8988T (cell line): ENCODE measurements at places on chromosomes 16 and 17.

GRCh38 chr16:85527767-85528297, 85.3 kb upstream of the GSE1 start:
- no peak for DNase-seq

DNA sequence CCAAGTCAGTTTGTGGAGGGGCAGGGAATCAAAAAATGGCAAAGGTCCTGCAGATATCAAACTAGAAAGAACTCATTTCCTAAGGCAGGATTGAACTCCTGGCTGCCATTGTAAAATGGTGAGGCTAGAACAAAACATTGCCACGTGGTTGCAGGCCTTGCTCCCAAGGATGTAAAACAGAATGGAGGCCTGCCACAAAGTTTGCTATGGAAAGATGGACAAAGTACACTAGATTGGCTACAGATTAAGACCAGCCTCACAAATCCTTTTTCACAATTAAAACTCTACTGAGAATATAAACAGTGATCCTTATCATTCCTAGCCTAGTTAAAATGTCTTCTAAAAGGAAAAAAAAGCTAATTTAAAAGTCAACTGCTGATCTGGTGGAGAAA, 30.9 kb downstream of the PHKB start:
- DNase-seq, result no peak

GRCh38 chr17:42698736-42699414, 16.5 kb downstream of the CNTNAP1 start:
- DNase-seq, result no peak

DNA sequence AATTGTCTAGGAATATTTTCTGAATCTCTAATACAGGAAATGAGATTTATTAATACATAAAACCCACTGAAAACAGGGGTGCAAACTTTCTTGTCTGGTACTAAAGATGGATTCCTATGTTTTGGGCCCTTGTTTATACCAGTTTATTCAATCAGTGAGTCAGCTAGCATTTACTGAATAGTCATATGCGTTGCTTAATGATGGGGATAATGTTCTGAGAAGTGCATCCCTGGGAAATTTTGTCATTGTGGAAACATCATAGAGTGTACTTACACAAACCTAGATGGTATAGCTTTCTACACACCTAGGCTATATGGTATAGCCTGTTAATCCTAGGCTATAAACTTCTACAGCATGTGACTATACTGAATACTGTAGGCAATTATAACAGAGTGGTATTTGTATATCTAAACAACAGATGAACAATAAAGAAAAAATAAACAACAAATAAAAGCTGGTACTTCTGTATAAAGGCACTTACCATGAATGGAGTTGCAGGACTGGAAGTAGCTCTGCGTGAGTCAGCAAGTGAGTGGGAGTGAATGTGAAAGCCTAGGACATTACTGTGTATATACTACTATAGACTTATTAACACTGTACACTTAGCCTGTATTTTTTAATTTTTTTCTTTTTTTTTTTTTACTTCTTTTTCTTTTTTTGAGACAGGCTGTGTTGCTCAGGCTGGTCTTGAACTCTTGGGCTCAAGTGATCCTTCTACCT, 63.7 kb downstream of the SIAH1 start:
- no peak for DNase-seq

GRCh38 chr17:10557422-10557821, 8.0 kb upstream of the MYH2 start:
- no peak for DNase-seq

- no peak for DNase-seq
Observed at GRCh38 chr17:59754552-59754951, 47.1 kb downstream of the VMP1 start.

DNA sequence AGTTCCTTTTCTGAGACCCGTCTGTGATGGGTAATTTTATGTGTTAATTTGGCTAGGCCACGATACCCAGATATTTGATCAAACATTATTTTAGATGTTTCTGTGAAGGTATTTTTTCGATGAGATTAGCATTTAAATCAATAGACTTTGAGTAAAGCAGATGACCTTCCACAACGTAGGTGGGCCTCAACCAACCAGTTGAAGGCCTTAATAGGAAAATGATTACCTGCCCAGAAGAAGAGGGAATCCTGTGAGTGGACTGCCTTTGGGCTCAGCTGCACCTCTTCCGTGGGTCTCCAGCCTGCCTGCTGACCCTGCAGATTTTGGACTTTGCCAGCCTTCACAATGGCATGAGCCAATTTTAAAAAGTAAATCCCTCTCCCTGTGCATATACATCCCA, 61.6 kb upstream of the WSB1 start:
- no peak for DNase-seq

GRCh38 chr17:16086957-16087356, 87.3 kb downstream of the TTC19 start:
- no peak for DNase-seq

DNA sequence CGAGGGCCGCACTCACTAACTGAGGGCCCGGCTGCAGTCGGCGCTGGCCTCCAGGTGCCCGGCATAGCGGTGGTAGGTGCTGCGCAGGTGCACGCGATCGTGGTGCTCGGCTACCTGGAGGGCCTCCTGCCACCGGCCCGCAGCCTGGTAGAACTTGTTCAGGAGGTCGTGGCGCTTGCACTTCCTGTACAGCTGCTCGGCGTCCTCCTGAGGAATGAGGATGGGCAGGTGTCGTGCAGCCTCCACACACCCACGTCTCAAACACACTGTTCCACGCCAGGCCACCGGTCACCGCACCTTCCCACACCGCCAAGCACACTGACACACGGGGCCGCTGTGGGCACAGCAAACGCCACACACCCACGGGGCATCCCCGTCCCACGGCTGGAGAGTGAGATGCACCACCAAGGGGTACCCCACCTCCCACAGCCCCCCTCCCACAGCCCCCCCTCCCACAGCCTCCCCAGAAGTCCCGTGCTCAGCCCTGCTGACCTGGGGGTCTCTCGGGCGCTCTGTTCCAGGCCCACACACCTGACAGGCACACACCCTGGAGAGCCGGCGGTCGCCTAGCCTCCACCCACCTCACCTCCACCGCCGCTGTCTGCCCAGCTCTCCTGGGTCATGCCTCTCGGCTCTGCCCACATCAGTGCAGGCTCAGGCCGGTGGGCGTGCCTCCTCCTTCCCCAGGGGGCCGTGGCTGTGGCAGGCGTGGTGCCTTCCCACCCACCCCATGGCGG, 7.4 kb upstream of the TMEM204 start:
- DNase-seq, result no peak

DNA sequence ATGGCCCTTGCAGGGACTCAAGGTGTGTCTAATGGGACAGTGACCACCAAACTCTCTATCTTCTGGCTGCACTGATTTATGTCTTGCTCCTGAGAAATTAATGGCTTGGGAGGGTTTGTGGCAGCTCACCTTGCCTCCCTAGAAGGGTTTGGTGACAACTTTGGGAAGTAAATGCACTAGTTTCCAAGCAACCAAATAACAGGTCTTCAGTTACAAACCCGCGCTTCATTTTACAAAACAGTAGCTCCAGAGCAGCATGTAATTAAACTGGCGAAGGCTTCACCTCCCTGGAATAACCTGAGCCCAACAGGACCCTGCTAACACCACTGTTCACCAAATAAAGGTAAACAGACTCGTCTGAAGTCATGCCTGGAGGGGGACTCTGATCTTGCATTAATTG, 318.3 kb downstream of the SLC39A11 start:
- DNase-seq, result no peak

DNA sequence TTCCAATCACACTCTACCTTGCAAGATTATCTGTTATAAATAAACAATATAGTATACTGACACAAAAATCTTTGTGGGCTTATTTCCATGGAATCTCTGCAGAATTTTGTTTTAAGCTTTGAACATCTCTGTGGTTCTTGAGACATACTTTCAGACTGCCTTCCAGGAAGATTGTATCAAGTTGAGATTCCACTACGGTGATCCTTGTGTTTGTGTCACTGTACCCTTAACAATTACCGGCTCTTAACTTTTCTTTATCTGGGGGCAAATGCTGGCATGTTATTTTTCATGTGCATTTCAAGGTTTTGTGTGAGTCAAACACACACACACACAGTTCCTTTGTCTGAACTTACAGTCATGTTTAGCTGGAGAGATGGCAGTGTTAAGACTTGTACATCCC, 472.7 kb upstream of the HSBP1 start:
- no peak for DNase-seq

GRCh38 chr17:5055543-5055942, 20.3 kb upstream of the SLC52A1 start:
- DNase-seq, result no peak

GRCh38 chr16:12392585-12393091, 411.0 kb downstream of the CPPED1 start:
- DNase-seq, result no peak

- peak; percentile 52 for DNase-seq
Observed at GRCh38 chr17:81868674-81869220, 2.4 kb downstream of the ARHGDIA start.

DNA sequence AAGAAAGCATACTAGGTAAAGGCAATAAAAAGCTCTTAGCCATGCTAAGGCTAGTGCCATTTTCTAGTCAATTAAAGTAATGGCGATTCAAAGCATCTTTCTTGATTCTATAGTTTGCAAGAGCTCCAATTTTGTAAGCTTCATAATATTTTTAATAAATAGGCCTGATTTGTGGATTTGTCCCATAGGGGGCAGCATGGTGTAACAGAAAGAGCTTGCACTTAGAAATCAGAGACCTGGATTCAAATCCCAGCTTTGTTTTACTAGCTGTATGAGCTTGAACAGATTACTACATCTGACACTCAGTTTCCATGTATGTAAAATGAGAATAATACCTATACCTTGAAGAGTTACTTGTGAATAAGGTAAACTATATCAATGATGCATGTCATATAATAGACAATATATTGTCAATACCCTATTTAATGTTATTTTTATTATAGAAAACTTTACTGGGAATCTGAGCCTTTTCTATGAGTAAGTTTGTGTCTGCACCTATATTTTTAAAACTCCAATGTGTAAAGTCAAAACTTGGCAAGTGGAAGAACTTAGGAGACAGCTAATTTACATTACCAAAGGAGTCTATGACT, 93.6 kb upstream of the NOG start:
- no peak for DNase-seq

DNA sequence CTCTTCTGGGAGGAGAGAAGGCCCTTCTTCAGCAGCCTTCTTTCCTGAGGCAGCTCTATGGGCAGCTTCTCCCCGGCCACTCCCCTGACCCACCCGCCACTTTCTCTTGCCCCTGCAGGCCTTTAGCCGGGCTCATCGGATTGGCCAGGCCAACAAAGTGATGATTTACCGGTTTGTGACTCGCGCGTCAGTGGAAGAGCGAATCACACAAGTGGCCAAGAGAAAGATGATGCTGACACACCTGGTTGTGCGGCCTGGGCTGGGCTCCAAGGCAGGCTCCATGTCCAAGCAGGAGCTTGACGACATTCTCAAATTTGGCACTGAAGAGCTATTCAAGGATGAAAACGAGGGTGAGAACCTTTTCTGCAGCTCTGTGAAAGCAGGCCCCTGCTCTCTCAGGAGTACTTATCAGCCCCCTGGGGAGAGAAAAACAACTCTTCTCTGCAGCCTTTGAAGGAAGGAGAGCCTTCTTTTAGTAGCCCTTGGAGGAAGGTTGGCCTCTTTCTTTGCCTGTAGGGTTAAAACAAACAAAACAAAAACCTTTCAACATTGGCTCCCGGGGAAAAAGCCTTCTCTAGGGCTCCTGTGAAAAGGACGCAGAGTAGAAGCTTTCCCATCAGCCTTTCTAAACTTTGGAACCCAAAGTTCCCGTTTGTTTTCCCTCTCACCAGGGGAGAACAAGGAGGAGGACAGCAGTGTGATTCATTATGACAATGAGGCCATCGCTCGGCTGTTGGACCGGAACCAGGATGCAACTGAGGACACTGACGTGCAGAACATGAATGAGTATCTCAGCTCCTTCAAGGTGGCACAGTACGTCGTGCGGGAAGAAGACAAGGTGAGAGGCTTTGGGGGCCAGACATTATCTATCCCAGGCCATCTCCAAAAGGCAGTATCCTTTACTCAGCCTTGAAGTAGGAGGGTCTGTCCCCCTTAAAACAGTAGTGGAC, 12.7 kb downstream of the RNF227 start:
- no peak for DNase-seq

DNA sequence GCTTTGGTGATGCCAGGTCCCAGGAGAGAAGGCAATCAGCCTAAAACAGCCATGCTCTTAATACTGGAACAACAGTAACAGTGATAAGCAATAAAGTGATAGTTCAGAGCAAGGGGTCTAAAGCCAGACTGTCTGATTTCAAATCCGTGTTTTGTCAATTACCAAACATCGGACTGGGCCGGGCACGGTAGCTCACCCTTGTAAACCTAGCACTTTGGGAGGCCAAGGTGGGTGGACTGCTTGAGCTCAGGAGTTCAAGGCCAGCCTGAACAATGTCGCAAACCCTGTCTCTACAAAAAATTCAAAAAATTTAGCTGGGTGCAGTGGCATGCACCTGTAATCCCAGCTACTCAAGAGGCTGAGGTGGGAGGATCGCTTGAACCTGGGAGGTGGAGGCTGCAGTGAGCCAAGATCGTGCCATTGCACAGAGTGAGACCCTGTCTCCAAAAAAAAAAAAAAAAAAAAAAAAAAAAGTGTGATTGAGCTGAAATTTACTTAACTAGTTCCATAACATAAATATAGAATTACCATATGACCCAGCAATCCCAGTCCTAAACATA, 5.1 kb downstream of the COPRS start:
- no peak for DNase-seq

DNA sequence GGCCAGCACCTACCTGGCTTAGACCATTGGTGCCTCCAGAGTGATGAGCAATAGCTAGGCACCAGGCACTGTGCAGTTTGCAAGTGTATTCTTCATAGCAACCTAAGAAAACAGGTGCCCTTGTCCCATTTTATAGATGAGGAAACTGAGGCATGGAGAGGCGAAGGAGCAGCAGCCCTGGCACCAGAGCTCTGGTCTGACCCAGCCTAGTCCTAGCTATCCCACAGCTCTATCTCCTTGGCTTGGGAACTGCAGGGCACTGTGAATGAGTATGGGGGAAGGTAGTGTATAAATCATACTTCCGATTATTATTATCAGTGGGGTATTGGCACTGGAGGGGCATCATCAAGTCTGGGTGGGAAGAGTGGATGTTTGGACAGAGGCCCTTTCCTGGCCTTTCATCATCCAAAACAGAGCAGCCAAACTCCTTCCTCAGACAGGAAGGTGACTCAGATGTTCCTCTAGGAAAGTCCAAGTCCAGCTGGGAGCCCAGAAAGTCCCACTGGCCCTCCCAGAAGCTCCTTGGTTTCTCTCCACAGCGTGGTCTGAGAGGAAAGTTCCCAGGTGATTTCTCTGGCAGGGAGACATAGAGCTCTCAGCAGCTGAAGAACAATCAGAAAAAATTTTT, 32.0 kb upstream of the PLLP start:
- peak; percentile 71 for DNase-seq
